ENCODE measurements at places on chromosomes 1 and 21.

DNA sequence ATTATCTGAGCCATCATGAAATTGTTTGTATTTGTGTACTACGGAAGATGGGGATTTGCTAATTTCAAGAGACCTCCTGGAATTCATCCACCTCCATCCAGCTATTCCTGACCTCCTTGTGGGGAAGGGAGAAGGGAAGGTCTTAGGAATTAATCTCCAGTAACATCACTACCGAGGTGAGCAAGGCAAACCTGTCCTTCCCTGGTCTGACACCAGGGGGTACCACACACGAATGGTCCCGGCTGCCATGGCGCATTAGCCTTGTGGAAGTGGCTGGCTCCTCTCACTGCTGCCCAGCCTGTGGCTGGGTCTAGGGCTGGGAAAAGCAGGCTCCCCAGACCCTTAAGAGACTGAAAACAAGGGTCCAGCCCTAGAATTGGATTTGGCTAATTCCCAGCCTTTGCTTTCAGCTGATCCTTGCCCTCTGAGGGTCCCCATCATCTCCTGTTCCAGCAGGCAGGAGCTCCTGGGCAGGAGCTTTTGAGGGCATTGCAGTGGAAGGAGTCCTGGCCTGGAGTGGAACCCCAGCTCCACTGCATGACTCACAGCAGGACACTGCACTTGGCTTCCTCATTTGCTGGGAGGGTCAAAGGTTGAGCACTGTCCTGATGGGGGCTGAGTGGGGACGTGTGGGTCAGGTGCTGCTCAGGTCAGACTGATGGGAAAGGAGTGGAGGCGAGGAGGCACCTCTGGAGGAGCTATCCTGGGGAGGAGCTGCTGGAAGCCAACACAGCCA, 34.8 kb downstream of the RIMS3 start:
- peak; percentile 39 for DNase-seq

DNA sequence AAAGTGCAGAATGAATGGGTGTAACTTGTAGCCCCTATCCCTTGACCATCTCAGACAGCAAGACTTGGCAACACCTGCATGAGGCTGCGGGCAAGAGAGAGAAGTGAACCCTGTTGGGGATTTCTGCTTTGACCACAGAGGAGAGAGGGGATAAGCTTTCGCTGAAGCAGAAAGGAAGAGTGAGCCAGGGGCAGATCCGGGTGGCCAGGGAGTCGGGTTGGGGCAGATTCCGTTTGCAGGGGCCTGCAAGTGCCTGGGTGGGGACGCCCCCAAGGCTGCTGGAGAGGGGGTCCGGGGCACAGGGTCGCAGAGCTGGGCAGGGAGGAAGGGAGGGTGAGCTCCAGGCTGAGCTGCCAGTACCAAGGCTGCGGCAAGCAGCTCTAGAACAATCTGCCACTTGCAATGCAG, 25.3 kb upstream of the PIK3CD start:
- peak; percentile 25 for DNase-seq

- DNase-seq: no peak
These were observed 204.4 kb downstream of the GIPC2 start for GRCh38 chr1:78250201-78250600.

DNA sequence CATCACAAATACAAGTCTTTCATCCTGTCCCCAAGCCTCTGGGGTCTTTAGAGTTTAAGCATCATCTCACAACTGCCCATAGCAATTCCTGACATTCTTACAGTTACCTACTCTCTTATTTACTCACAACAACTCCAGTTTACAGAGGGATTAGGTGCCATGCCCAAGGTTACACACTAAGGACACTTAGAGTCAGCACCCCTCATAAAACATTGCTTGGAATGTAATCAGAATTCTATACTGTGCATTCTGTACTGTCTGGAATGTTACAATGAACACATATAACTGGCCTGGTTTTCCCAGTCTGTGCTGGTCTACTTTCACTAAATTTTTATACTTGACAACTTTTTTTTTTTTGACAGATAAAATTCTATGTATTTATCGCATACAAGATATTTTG, 14.5 kb upstream of the RBM15 start:
- DNase-seq: no peak

DNA sequence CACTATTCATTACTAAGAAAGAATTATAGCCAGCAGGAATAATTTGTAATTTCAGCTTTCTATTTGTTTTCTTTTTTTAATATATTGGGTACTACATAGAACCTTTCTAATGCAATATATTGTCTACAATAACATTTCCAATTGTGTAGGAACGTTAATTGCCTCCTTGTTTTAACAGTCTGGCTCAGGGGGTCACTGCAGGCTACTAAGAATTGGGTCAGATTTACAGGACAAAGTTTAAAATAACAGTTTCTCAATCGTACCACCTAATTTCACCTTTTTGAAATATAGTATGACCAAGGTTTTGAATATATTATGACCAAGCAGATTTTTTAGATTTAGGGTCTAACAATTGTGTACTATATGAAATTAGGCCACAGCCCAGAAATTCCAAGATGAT, 2.4 kb downstream of the CFH start:
- DNase-seq: no peak

DNA sequence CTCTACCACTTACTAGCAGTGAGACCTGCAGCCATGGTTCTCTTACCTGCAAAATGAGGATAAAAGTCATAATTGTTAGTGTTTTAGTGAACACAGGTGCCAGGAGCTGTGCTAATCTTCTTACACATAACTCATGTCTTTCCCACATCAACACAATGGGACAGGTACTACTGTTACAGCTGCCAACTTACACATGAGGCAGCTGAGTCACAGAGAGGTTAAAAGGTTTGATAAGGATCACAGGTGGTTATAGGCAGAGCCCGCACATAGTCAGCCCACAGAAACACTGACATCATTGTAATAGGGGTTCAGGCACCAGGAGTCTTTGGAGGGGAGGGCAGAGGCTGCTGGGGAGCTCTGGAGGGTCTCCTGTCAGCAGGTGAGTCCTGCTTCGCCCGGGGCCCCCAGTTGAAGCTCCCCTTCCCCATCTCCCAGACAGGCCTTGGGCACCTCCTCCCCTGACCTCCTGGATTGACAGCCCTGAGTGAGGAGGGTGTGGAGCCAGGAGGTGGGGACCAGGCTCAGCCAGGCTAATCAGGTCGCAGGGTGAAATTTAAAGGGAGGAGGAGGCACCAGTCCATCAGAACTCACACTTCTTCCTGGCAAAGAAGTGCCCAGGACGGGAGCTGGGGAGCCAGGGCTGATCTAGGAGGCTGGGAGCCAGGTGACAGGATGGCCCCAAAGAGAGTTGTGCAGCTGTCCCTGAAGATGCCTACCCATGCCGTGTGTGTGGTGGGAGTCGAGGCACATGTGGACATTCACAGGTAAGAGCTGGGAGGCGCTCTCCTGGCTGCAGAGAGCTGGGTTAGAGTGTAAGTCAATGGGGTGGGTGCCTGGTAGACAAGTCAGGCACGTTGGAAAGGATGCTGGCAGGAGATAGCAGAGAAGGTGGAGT, at the start of gene PADI1:
TSS of gene PADI1 (plus strand) at position 583 of the 895 bp plus-strand sequence. CDS start at position 673, 90 bp downstream.
- no peak for DNase-seq

GRCh38 chr1:160993544-160994193, 27.3 kb downstream of the F11R start:
- no peak for DNase-seq

DNA sequence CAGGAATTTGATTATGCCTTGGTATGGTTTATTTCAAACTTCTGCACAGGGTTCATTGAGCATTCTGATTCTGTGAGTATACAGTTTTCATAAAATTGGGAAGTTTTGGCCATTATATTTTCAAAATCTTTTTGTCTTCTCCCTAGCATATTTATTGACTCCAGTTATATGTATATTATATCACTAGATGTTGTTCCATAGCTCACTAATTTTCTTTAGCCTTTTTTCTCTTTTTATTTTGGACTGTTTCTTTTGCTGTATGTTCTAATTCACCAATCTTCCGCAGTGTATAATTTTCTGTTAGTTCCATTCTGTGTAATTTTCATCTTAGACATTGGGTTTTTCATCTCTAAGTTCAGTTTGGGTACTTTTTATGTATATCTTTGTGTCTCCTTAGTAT, 31.9 kb downstream of the ZMYM4 start:
- DNase-seq: no peak

GRCh38 chr1:204363335-204364114, 3.8 kb upstream of the PLEKHA6 start:
- peak; percentile 82 for DNase-seq

All from activated CD4-positive, alpha-beta T cell treated with anti-CD3 and anti-CD28 coated beads, Interleukin-2, amount 50 U/mL, for 48 hours (primary cell).